ENCODE measurements at places on chromosomes 3 and 15.
A peak's percentile ranks its signal among the peaks of the same experiment; 100 is the strongest.

DNA sequence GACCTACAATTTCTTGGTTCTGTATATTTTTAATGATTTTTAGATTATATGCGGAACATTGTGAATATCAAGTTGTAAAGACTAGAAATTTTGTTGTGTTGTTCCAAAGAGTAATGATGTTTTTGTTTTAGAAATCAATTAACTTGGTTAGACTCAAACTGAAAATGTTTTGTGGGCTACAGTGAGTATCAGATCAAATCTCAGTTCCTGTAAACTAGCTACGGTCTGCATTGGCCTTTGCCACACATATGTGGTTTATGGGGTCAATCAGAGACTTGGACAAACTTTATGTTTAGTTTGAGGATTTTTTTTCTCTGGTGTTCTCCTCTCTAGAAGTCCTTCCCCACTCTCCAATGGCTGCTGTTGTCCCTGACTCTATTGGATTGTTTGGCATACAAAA, 308.0 kb upstream of the THRB start:
- DNase-seq = no peak

DNA sequence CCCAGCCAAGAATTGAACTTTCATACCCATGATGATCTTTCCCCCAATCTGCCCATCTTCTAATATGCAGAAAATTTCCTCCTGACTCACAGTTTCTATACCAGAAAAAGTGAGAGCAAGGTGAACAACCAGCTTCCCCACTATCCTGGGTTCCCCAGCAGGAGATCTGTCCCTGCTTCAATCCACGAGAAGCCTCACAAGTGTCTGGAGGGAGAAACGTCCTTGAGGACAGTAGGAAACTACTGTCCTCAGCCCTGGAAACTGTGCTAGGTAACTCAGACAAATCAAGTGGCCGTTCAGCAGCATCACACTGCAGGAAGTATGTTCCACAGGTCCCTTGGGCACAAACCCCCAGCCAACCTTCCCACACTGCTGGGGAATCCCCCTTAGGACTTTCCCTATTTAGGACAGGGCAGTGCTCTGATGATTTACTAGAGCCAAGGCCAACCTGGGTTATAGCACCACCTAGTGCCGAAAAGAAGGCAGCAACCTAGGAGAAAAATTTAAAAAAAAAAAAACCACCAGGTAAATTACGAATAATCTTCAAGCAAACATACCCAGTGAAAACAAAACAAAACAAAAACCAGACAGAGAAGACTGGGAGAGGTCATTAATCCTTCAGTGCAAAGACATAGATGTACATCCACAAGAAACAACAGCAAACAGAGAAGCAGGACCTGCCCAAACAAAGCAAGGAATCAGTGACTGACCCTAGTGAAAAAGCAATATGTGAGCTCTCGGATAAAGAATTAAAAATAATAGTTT, 36.0 kb downstream of the MORC1 start:
- no peak for DNase-seq

- no peak for DNase-seq
These were observed 100.4 kb downstream of the PPM1L start for GRCh38 chr3:160856450-160856849.

- DNase-seq = no peak
These were observed 465.2 kb upstream of the TGFBR2 start for GRCh38 chr3:30141178-30141581.

- DNase-seq = peak; percentile 56
These were observed 338.3 kb upstream of the ZNF385D start for GRCh38 chr3:22089284-22089683.

GRCh38 chr3:195048059-195048905, 222.7 kb downstream of the XXYLT1 start:
- DNase-seq = no peak

DNA sequence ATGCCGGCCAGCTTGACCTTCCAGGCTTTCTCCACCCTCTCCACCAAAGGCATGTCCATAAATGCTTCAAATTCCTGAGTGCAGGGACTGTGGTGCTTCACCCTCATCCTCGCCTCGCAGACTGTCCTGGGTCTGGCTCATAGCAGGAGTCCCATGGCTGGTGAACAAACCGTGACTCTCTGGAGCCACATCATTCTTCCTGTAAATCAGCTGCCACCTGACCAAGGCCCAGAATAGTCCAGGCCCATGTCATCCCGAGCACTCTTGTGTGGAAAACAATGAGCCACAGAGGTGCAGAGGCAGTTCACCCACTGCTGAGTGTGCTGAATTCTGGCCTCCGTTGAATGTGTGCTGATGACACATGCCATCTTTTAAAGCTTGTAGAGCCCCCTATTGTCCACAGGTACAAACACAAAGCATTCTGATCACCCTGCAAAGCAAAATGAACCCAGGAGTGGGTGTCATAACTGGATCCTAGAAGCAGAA, 68.6 kb downstream of the ABHD5 start:
- DNase-seq = no peak

- peak; percentile 1 for DNase-seq
These were observed 287.6 kb downstream of the BCHE start for GRCh38 chr3:165549665-165550064.

DNA sequence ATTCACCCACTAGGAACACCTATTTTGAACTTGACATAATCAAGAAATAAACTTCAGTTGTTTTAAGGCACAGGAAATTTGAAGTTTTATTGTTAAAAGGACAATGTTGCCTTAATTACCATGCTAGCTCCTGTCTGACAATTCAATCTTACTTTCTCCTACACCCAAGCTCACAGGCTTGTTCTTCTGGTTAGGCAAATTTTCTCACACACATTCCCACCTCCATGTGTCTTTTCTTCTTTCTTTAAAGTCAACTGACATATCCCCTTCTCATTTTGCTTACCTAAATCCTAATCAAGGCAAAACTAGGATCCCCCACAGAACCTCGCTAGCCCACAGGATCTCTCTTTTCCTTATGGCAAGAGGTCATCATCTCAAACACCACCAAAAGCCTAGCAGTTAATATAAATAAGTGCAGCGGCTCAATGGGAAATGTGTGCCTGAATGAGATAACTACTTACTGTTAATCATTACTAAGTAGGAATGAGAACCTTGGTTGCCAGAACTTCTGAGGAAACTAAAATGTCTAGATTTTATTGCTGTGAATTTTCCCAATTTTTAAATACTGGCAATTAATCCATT, 189.3 kb downstream of the PLCH1 start:
- DNase-seq = no peak

DNA sequence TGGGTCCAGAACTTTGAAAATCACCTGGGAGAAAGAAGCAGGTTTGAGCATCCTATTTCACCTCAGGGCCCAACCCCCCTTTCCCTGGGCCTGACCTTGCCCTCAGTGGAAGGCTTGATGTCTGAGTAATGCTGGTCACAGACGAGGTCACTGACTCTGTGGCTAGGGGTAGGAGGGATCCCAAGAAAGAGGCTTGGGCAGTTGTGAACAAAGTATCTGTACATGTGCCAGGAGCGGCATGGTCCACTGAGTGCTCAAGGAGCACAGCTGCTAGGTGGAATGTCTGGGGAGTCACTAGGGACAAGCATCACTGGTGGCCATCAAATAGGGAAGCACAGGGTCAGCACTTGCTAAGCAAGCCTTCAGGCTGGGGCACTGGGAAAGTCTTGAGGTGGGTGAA, 7.3 kb downstream of the CCDC71 start:
- no peak for DNase-seq

- no peak for DNase-seq
These were observed 522.5 kb upstream of the AGTR1 start for GRCh38 chr3:148175214-148175613.

GRCh38 chr15:101052031-101052620, 133.0 kb downstream of the LRRK1 start:
- DNase-seq = no peak

- no peak for DNase-seq
These were observed 104.5 kb downstream of the ZMAT3 start for GRCh38 chr3:178967177-178967532.

DNA sequence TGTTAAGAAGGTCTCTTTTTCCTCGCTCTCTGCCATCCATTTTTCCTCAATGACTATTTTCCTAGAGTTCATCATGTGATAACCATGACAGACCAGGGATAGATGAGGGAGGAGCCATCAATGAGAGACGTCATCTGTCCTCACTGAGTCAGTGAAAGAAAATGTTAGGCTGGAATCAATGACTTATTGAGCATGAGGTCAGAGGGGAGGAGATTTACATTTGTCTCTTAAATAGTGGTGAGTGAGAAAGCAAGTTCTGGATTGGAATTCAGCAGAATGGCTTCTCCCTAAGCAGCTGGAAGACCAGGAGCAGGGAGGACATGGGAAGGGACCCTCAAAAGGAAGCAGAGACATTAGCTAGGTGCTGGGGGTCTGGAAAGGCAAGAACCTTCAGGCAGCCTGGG, 28.2 kb upstream of the USP3 start:
- DNase-seq = no peak

DNA sequence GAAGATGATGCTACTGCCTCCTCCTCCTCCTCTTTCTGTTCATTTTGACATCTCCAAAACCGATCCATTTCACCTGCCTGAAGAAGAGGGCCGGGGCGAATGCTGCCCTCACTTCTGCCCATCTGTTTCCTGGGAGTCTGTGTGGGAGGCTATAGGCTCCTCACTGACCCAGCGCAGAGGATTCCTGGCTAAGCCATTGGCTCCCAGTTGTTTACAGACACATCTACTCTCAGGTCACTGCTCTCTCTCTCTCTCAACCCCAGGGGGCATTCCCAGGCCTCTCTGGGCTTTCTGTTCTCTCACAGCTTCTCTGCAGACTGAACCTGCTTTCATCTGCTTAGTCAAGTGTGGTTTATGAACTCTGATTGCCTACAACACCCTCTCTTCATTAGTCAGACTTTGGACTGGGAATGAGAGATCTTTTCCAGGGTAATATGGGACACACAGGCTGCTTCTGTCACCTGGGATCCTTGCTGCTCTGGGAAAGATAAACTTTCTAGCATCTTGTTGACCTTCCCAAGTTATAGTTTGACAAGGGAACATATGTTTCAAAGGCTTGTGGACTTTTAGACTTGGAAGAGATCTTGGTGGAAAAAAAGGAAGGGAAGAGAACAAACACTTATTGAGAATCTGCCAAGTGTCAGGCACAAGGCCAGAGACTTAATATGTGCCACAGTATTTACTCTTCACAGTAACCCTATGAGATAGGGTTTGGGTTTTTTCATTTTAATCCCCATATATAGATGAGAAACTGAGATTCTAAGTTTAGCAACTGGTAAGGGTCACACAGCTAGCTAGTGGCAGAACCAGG, 30.2 kb upstream of the USP3 start:
- DNase-seq = no peak

GRCh38 chr3:99856437-99857220, 39.0 kb downstream of the CMSS1 start:
- DNase-seq = no peak

DNA sequence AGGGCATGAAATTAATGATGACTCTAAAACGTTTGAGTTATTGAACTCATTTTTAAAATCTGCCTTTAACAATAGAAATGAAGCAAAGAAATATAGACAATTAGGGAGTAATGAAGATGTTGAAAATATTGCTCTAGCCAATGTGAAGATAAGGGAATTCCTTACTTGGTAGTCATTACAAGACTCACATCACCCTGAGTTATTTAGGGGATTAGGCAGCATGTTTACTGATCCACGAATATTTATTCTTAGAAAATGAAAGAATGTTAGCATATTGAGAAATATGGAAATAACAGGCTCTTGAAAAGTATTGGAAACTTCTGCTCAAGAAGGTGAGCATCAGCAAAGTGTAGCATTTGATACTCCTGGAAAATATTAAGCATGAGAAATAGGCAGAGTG, 398.1 kb upstream of the ARPP21 start:
- DNase-seq = no peak

- no peak for DNase-seq
These were observed 88.8 kb upstream of the C3orf80 start for GRCh38 chr3:160136421-160136820.
